NCI-H69 (cell line): ENCODE measurements at places on chromosomes 12 and 14.

GRCh38 chr12:31117203-31118011, 43.7 kb downstream of the DDX11 start:
- DNase-seq, result peak; percentile 100

- peak; percentile 40 for DNase-seq
Observed at GRCh38 chr14:77148510-77149231, 7.1 kb upstream of the ZDHHC22 start.

GRCh38 chr14:90568405-90568804, 171.6 kb downstream of the CALM1 start:
- DNase-seq, result no peak

DNA sequence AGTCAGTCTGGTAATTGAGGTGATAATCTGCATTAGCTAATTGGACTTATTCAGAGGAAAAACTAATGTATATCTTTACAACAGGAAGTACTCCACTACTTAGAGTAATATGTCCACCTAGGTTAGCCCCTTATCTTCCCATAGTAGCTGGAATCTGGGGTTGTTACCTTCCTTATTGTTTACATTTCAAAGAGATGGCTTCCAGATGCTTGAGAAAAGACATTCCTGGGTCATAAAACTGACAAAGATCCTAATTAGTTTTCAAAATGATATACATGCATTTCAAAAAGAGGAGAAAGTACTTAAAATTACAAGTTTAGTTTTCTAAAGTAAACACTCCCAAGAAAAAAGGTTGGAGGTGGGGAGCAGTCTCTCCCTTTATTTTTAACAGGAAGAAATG, 78.1 kb downstream of the RPL10L start:
- DNase-seq, result no peak

- DNase-seq, result no peak
Observed at GRCh38 chr12:15842108-15842507, 40.1 kb upstream of the STRAP start.

GRCh38 chr12:93167331-93167730, 210.4 kb upstream of the NUDT4 start:
- DNase-seq, result no peak

- DNase-seq, result no peak
Observed at GRCh38 chr12:32605326-32606095, 73.6 kb upstream of the DNM1L start.

- DNase-seq, result no peak
Observed at GRCh38 chr14:94679106-94679810, 67.1 kb downstream of the SERPINA3 start.

- no peak for DNase-seq
Observed at GRCh38 chr14:28987516-28987915, 220.9 kb downstream of the FOXG1 start.

DNA sequence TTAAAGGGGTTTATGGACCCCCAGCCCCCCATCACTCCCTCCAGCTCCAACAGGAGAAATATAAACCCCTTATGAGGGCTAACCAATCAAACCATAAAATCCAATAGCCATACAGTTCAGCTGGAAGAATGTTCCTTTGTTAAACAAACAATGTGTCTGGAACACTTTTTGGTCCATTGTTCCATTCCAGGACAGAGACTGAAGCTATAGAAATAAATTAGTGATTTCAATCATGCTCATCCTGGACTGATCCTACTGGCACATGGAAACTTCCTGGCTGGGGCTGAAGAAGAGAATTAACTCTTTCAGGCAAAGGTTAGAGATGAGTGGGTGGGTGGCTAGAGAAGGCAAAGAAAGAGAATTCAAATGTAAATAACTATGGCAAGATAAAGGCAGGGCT, 63.4 kb downstream of the ANO2 start:
- DNase-seq, result no peak

DNA sequence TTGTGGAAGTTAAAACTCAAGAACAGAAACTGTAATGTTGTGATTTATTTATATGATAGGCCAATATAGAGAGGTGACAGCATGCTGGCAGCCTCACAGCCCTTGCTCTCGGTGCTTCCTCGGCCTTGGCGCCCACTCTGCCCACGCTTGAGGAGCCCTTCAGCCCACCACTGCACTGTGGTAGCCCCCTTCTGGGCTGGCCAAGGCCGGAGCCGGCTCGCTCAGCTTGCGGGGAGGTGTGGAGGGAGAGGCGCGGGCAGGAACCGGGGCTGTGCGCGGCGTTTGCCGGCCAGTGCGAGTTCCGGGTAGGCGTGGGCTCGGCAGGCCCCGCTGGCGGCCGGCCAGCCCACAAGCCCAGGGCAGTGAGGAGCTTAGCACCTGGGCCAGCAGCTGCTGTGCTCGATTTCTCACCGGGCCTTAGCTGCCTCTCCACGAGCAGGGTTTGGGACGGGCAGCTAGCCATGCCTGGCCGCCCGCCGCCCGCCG, 65.8 kb upstream of the SLC8A3 start:
- DNase-seq, result peak; percentile 79

GRCh38 chr14:76968621-76969063, 59.9 kb downstream of the IRF2BPL start:
- DNase-seq, result peak; percentile 97

DNA sequence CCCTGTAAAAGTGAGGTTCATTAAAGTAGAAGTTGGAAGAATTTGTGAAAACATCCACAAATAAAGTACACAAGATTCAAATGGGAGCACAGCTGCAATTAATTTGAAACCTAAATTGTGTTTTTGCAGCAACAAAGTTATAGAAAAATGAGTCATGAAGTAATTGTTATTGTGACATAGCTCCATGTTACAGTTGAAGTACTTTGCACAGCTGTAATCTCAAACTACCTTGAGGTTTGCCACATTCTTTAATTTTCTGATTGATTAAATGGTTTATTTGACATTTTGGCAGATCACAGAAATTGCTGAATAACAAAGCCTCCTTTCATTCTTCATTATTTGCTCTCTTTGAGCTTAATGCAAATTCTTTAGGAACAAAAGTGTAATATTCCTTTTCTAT, 111.3 kb downstream of the RMST start:
- no peak for DNase-seq

DNA sequence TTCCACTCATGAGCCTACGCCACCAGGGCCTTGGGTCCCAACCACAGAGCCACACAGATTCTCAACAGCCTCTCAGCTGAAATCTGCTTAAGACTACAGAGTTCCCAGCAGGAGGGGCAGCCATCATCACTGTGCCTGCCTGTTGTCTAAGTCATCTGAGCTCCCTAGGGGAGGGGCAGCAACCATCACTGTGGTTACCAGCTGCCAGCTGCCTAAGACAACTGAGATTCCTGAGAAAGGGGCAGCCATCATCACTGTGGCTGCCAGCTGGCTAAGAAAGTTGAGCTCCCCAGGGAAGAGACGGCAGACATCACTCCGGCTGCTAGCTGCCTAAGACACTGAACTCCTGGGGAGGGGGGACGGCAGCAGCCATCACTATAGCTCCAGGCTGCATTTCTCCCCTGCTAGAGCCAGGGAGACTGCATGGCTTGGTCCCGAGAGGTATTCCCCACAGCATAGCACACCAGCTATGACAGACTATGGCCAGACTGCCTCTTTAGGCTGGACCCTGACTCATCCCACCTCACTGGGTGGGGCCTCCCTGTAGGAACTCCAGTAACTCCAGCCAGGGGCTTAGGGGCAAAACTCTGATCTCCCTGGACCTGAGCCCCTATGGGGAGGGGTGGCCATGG, 37.2 kb upstream of the C14orf132 start:
- peak; percentile 97 for DNase-seq

DNA sequence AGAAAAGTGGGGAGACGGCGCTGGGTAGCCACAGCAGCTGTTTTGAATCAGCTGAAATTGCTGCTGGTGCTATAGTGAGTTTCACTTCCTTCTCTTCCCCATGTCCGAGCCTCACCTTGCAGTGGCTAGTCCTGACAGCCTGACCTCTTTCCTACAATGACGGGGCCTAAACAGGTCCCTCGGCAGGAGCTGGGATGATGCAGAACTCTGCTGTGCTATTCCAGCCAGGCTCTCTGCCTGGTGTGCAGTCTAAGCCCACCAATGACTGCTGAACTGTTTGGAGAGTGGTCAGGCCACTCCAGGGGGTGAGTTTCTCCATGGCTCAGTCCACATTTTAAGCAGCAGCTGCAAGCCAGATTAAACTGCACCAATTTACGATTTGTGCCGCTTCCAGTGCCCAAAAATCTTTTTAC, 207.3 kb downstream of the TTC7B start:
- DNase-seq, result no peak

DNA sequence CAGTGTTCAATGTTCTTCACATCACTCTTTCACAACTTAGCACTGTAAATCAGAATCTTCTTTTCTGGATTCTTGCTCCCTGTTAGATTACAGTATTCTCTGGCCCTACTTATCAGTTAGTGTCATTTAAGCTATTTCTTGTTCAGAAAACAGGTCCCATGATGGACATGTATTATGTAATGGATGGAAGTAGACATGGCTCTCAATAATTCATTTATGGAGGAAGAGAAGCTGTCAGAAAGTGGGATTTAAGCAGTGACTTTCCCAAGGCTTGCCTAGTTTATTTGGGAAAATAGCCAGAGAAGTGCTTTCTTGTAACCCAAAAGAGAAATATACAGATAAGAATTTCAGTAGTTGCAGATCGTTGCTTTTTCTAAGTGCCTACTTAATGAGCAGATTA, 1.6 kb downstream of the ERC1 start:
- DNase-seq, result no peak

- DNase-seq, result peak; percentile 29
Observed at GRCh38 chr14:55600784-55601561, 21.0 kb downstream of the KTN1 start.

DNA sequence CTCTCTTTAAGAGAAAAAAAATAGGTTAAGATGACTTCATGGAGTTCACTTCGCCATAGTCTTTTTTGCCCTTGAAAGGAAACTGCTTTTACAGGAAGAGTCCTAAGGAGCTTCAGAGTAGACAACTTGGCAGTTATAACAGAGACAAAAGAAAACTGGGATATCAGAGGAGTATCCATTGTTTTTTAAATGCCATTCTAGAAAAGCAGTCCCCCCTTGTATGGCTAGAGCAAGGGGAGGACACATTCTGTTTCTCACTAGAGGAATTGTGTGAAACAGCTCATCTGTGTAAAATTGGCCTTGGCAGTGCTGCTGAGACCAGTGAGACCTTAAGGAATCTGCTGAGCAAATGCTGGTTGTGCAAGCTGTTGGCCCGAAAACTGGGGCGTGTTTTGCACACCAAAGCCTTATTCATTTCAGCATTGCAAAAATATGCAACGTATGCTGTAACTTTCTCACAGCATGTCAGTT, 128.0 kb downstream of the GPR135 start:
- no peak for DNase-seq

DNA sequence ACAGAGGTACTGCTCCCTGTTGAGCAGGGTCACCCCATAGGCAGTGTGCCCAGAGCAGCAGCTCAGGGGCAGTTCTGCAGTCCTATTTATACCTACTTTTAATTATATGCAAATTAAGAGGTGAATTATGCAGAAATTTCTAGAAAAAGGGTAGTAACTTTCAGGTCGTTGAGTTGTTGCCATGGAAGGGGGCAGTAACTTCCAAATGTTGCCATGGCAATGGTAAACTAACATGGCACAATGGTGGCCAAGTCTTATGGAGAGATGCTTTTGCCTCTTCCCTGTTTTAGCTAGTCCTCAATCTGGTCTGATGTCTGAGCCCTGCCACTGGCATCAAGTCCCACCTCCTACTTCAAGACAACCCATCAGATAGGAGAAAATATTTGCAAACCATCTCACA, 30.4 kb upstream of the P2RX7 start:
- no peak for DNase-seq

- no peak for DNase-seq
Observed at GRCh38 chr14:60175255-60175902, 10.2 kb upstream of the DHRS7 start.

DNA sequence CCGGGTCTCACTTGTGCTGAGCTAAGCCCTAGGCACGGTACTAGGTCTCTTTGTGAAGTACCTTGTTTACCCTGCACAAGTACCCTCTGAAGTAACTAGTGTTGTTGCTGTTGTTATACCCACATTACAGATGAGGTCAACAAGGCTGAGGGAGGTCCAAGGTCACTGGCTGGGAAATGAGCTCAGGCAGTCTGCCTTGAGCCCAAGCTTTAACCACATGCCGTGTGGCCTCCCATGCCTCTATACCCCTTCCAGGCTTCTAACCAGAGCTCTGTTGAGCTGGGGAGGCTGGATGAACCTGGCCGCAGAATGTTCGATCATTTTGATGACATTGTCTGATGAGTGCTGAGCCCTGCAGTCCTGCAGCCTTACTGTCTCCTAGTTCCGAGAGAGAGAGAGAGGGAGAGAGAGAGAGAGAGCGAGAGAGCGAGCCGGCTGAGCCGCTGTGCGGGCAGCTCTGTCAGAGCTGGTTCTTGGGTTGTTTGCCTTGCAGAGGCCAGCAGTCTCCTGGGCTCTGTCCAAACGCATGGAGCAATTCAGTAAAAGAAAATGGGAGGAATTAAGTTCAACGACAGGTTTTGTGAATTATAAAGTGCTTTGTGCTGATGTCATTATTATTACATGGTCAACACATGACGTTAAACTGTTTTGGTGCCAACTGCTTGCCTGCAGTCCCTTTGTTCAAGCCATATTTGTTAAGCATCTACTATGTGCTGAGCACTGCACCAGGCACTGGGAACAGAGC, 13.1 kb downstream of the JDP2 start:
- DNase-seq, result no peak

- no peak for DNase-seq
Observed at GRCh38 chr12:26697217-26697616, 135.8 kb downstream of the ITPR2 start.

- DNase-seq, result peak; percentile 86
Observed at GRCh38 chr14:93906341-93907329, 20.5 kb upstream of the FAM181A start.

DNA sequence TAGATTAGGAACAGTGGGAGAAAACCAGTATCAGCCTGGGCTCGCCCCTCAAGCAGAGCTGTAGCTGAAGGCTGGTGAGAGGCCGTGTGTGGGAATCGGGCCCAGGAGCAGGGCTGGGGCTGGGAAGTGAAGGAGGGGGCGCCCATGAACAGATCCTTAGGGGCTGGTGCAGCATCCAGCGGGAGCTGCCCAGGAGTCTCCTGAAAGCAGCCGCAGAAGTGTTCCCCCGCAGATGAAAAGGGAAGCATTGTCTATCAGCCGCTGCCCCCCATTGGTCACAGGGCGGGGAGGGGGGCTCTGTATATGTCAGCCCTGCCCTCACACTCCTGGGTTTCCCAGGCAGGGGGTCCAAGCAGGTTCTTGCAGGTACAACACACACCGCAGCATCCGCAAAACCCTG, 15.6 kb upstream of the RFLNA start:
- peak; percentile 52 for DNase-seq

DNA sequence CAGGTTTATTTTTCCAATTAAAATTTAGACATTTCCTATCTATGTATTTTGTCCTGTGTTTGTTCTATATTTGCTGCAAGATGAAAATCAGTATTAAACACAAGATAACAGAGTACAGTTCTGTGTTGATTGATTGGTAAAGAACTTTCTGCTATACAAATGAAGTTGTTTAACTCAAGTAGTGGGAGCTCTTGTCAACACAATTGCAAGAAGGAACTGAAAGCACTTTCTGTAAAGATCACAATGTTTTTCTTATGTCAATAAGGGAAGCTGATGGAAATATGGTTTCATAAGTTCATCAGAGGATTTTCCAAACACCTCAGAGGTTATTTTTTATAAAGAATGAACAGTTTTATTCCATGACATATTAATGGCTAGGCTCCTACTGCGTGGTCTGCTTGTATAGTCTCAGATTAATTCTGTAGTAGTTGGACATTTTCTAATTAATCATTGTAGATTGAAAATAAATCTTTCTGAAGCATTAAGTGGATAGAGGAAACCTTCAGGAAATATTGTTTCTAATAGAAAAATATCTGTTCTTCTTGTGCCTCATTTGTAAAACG, 379.5 kb downstream of the LRFN5 start:
- DNase-seq, result peak; percentile 45

GRCh38 chr12:80815351-80815750, 98.6 kb downstream of the MYF5 start:
- no peak for DNase-seq
